ENCODE measurements at places on chromosomes 7 and 10.
A peak's percentile ranks its signal among the peaks of the same experiment; 100 is the strongest.

DNA sequence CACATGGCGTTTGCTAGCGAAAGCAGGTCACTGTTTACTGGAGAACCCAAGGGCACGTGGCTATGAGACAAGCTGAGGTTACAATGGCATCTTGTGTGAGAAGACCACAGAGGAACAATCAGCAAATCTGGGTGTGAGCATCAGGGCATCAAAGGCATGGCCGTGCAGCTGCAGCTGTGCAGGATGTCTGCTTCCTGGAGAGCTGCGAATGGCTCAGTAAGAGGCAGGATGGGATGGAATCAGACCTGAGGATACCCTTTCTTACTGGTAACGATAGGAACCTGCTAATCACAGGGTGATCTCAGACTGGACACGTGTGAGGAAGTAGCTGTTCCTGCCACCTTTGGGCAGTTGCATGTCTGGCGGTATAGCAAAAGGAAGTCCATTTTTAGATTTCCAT is 119.5 kb downstream of the RNF216 start:
- DNase-seq = peak; percentile 51

DNA sequence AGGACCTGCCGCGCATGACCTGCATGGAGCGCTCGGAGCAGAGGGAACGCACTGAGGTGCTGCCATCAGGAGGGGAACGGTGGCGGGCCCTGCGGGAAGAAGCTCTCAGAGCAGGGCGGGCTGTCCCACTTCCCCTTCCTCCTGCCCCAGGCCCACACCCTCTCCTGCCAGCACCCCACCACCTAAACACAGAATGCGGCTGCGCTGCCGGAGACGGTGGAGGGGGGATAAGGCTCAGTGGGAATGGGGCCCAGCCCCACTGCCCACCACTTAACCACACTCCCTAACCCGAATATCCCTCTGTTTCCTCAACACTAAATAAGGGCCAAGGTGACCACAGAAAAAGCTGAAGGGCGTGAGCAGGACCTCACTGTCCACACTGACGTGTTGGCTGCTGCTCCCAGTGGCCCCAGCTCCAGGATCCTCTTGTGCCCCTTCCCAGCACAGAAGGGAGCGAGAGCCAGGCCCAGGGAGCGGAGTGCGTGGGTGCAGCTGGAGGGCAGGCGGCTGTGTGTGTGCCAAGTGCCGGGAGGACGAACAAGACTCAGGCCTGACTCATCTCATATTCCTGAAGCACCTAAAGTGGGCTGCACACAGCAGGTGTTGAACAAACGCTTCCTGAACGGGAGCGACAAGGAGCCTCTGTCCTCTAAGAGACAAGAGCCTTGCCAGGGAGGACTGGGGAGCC is 116.8 kb downstream of the MAD1L1 start:
- no peak for DNase-seq

DNA sequence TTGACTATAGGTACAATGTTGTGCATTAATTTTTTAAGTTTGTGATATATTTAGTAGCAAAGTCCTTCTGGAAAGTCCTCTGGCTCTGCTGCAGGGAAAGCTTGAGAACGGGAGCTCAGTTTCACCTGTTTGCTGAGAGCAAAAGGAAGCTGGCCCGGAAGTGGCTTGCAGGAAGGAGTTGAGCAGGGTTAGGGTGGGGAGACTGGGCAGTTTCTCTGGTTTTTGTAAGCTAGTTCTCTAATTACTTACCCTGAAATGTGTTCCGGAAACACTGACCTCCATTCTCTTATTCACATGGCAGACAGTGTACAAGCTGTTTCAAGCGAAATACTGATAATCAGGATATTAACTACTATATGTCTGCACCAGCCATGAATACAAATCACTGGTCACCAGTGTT is 22.3 kb downstream of the MAP3K8 start:
- peak; percentile 48 for DNase-seq

GRCh38 chr7:71627651-71628050 is 495.7 kb downstream of the GALNT17 start:
- DNase-seq = no peak

DNA sequence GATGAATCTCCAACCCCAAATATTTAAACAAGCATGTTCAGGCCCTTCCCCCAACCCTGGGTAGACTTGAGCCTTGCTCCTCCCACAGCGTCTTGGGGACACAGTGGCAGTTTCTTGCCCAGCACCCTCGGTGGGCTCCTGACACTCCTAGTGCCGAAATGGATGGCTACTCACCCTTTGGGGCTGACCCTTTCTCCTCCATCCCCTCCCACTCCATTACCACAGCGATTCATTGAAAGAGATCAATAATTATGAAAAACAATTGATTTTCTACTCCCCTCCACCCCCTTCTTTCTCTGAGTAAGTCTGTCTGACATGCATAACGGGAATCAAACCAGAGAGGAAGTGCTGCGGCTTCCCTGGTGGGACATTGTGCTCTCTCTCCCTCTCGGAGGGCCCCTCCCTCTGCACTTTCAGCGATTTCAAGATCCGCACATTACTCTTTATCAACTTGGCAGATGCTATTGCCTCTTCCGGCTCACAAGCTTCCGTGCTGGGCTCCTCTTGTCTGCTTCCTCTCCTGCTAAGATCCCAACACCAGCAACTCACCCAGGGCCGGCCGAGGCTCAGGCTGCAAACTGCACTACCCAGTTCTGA is 79.0 kb upstream of the PLXNA4 start:
- DNase-seq = no peak

DNA sequence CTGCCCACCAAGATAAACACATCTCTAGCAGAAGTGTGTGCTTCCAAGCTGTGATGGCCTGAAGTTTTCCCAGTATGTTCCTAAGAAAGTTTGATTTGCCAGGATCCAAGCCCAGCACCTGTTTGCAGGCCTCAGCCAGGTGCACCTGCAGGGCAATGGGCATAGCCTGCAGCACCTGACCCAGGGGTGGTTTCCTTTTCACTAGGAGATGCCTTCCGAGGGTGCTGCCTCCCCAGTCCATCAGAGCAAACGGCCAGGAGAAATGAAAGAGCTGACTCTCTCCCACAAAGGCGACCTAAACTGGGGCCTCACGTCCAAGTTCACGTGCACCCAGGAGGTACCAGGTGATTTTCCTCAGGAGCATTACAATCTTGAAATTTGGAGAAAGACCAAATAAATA is 7.1 kb downstream of the UCMA start:
- no peak for DNase-seq

GRCh38 chr10:8534096-8534495 is 479.6 kb downstream of the GATA3 start:
- no peak for DNase-seq

- peak; percentile 28 for DNase-seq
Measured at GRCh38 chr7:77799078-77799964, 748 bp downstream of the PHTF2 start.

DNA sequence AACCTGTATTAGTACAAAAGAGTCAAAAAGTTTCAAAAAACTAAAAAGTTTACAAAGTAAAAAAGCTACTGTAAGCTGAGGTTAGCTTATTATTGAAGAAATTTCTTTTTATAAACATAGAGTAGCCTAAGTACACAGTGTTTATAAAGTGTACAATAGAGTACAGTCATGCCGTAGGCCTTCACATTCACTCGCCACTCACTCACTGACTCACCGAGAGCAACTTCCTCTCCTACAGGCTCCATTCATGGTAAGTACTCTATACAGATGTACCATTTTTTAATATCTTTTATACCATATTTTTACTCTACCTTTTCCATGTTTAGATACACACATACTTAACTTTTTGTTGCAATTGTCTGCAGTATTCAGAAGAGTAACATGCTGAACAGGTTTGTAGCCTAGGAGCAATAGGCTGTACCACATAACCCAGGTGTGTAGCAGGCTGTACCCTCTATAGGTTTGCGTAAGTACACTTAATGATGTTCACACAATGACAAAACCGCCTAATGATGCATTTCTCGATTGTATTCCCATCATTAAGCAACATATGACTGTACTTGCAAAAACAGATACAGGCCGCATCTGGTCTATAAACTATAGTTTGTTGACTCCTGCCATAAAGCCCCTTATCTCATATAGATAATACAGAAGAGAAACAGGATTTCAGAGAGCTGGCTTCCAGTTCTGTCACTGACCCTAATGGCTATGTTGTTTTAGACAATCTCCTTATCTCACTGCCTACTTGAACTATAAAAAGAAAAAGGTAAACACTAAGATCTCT is 438.8 kb downstream of the HTR7 start:
- DNase-seq = no peak

DNA sequence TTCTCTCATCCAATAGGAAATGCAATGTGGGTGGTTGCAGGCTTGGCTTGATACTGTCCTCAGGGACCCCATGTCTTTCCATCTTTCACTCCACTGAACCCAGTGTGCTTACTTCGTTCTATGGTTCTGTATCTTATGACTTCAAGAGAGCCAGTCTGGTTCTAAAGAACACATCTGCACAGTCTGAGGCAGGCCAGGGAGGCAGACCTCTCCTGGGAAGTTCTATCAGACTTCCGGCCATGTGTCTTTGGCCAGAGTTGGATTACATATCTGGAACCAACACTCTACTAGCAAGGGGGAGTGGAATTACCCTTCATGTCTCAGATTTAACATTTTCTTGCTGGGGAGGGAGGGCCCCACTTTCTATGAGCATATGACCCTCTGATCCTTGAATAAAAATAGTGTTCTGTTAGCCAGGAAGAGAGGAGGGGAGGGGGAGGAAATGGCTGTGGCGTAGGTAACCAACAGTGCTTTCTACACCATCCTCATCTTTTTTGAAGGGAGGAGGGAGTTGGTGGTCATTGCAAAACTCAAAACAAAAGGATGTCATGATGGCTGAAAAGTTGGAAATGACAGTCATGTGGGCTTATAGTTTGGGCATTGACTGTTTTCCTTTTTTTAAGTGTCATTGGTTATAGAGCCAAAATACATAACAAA is 370.2 kb downstream of the GATA3 start:
- no peak for DNase-seq

DNA sequence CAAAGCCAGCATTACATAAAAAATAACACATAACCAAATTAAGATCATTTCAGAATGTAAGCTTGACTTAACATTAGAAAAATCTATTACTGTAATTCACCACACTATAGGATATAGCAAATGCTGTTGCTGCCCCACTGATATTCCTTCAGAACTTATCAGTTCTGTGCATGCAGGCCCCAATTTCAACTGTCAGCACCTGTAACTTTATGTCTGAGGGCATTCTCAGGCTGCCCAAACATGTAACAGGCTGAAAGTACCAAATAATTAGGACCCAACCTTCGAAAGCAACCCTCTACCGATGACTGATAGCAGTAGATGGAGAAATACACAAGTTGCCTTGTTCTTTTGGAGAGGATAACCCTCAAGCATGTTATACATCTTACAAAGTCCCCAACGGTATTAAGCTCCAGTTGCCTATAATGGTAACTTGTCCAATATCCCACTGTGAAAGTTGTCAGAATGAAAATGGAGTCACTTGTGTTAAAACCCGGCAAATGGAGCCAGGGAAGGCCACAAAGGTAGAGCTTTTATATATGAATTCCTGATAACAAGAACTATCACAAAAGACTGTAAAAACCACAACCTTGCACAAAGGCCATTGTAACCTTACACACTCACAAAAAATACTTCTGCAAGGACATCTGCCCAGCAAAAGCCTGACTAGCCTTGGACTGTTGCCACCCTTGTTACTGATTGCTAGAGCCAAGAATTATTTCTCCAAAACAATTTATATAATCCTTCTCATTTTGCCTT is 66.9 kb upstream of the ZNF746 start:
- no peak for DNase-seq

DNA sequence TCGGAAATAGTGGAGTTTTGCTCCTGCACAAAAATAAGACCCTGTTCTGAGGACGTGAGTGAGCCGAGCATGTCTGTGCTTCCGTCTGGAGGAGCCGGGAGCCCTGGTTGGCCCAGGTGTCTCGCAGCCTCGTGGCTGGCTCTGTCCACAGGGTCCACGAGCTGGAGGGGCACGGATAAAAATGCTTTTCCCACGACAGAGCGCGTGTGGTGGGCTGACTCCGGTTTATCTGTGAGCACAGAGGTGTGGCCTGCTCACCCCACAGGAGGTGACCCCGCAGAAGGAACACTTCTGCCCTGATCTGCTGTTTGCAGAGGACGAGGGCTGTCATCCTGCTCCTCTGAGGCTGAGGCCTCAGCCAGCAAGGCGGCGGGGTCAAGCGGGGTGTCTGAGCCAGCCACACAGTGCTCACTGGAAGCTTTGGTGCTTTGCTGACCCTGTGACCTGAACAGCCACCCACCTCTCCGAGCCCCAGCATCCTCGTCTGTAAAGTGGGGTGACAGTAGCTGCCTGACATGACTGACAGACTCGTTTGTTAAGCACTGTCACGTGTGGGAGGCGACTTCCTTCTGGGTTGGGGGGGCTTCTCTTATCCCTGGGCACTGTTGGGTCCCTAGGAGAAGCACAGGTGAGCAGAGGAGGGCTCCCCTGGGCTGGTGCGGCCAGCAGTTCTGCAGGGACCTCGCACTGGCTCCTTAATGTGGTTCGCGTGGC is 162.5 kb downstream of the DNAJB6 start:
- no peak for DNase-seq

GRCh38 chr7:68679459-68680234 is 918.6 kb upstream of the AUTS2 start:
- no peak for DNase-seq

- no peak for DNase-seq
Measured at GRCh38 chr7:155810770-155811559, 1.3 kb downstream of the SHH start.

- DNase-seq = no peak
Measured at GRCh38 chr10:78288663-78289062, 255.0 kb downstream of the RPS24 start.

DNA sequence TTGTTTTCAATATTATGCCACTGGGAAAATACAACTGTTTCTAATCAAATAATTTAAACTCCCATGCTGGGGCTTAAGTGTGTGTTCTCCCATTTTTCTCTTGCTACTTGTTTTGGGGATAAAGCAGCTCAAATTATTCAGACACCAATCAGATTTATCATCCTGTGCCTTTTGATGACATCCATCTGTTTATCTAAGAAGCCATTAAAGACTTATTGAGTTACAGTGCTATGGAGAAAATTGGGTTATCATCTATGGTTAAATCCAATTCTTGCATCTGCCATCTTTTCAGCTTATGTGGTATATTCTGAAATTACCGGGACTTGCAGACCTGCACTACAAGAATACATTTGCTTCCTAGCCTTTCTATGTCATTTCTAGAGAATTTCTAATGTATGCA is 401.2 kb downstream of the GFRA1 start:
- no peak for DNase-seq
